ENCODE measurements at places on chromosomes 6 and 20. TPM values are rescaled to one million over a fixed set of nuclear protein-coding genes. Genes with fewer than 3 reads are reported as not detected.

The HDGFL1 gene
- total RNA-seq: not detected

GRCh38 chr6:21596949-21597682 lies 3.6 kb downstream of the SOX4 start:
- DNase-seq: no peak
- H3K27me3 ChIP-seq: peaks cover 45% of the 10 kb centered on the region
- H3K36me3 ChIP-seq: no peaks in the 10 kb centered on the region
- H3K4me3 ChIP-seq: peak overlapping the region; percentile 74

The CDS2 gene
- 63.5 TPM for total RNA-seq

GRCh38 chr6:109527989-109528388 lies 45.0 kb upstream of the ZBTB24 start:
- H3K4me1 ChIP-seq: no peaks in the 10 kb centered on the region
- H3K4me3 ChIP-seq: no peak overlapping the region
- H3K27me3 ChIP-seq: no peaks in the 10 kb centered on the region
- peaks cover 8% of the 10 kb centered on the region for H3K36me3 ChIP-seq
- DNase-seq: no peak

DNA sequence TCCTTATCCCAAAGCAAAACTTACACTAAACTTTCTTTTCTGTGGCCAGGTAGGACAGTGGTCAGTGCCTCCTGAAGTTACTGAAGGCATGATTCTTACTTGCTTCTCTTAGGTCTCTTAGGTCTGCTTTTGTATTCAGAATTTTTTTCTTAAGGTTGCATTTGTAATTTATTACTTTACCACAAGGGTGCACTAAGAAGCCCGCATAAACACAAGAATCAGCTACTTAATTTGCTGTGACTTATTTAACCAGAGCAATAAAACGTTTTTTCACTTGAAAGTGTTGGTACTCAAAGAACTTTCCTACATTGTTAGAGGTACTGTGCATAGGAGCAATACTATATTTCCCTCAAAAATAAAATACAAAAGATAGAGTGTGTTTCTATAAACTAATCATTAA lies 75.4 kb upstream of the LAMA2 start:
- no peaks in the 10 kb centered on the region for H3K36me3 ChIP-seq
- H3K27ac ChIP-seq: no peak overlapping the region
- H3K27me3 ChIP-seq: no peaks in the 10 kb centered on the region
- H3K4me1 ChIP-seq: no peaks in the 10 kb centered on the region

DNA sequence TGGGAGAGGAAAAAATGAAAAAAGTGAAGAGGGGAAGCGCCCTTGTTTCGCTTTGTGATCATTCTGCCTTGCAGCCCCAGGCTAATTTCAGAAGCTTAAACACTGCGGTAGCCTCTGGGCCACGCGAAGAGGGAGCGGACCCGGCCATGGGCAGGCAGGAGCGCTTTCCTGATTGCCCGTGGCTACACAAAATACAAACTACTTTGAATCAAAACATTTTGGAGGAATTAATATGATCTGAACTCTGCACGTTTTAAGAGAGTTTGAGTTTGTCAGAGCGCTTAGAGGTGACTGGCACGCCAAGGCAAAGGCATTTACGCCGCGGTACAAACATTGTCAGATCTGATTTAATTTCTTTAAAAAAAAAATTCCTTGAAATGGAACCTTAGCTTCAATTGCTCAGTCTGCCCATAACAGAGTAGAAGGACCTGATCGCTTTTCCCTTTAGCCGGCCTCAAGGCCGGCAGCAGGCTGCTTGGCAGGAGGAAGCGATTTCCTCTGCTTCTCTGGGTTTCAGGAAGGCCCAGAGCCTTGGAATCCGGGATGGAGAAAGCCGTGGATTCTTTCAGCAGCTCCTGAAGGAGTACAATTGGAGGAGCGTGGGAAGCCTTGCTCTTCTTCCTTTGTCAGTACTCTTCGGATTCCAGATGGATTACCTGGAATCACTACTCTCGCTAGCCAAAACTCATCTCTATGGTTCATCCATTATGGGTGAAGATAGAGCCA lies 9.7 kb downstream of the TFAP2D start:
- H3K27me3 ChIP-seq: peaks cover 51% of the 10 kb centered on the region
- DNase-seq: no peak
- H3K27ac ChIP-seq: no peak overlapping the region
- no peak overlapping the region for H3K4me3 ChIP-seq
- H3K4me1 ChIP-seq: peaks cover 6% of the 10 kb centered on the region

- peak; percentile 71 for DNase-seq
- H3K27ac ChIP-seq: peak overlapping the region; percentile 45
- no peaks in the 10 kb centered on the region for H3K36me3 ChIP-seq
- H3K4me1 ChIP-seq: peaks cover 23% of the 10 kb centered on the region
- no peaks in the 10 kb centered on the region for H3K27me3 ChIP-seq
Measured at GRCh38 chr6:37155394-37156312, 14.3 kb upstream of the PIM1 start.

The LGSN gene
- 0.09 TPM for total RNA-seq

The BACH2 gene
- total RNA-seq: 21.5 TPM

The BEND6 gene
- total RNA-seq: not detected

The HLA-F gene
- 444 TPM for total RNA-seq

- no peak overlapping the region for H3K27ac ChIP-seq
- H3K27me3 ChIP-seq: no peaks in the 10 kb centered on the region
- H3K36me3 ChIP-seq: no peaks in the 10 kb centered on the region
- no peak for DNase-seq
- H3K4me3 ChIP-seq: no peak overlapping the region
- H3K4me1 ChIP-seq: no peaks in the 10 kb centered on the region
Measured at GRCh38 chr6:49097116-49097515, 365.9 kb downstream of the MMUT start.

The BPIFA1 gene
- total RNA-seq: not detected

- DNase-seq: no peak
- peaks cover 12% of the 10 kb centered on the region for H3K36me3 ChIP-seq
- H3K4me1 ChIP-seq: peaks cover 22% of the 10 kb centered on the region
- peak overlapping the region; percentile 56 for H3K27ac ChIP-seq
- H3K4me3 ChIP-seq: peak overlapping the region; percentile 74
Measured at GRCh38 chr6:10413262-10413849, 1.5 kb downstream of the TFAP2A start.

DNA sequence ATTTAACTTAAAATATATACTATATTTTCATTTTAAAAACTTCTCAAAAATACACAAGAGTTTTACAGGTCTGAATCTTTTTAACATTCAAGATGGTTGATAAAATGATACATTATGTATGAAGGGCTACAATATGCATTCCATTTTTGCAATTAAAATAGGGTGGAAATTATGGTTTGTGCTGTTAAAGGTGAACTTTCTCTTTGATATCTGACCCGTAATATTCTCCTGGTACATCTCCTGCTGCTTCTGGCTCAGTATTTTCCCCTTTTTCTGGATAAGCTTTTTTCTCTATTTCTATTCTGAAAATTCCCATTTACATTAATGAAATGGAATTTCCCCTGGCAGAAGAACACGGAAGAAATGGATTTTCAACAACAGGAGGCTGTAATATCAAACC lies 27.4 kb upstream of the LCA5 start:
- no peak overlapping the region for H3K27ac ChIP-seq
- no peaks in the 10 kb centered on the region for H3K36me3 ChIP-seq
- no peak for DNase-seq
- no peaks in the 10 kb centered on the region for H3K4me1 ChIP-seq
- no peak overlapping the region for H3K4me3 ChIP-seq

The HLA-DOB gene
- total RNA-seq: 2.7 TPM

The GMPR gene
- 13.1 TPM for total RNA-seq

DNA sequence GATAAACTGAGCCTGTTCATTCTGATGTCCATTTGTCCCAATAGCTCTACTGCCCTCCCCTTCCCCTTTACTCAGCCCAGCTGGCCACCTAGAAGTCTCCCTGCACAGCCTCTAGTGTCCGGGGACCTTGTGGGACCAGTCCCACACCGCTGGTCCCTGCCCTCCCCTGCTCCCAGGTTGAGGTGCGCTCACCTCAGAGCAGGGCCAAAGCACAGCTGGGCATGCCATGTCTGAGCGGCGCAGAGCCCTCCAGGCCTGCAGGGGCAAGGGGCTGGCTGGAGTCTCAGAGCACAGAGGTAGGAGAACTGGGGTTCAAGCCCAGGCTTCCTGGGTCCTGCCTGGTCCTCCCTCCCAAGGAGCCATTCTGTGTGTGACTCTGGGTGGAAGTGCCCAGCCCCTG lies 24.7 kb upstream of the FANCE start:
- no peaks in the 10 kb centered on the region for H3K4me1 ChIP-seq
- H3K36me3 ChIP-seq: peaks cover 26% of the 10 kb centered on the region
- H3K27ac ChIP-seq: no peak overlapping the region
- H3K27me3 ChIP-seq: no peaks in the 10 kb centered on the region
- no peak for DNase-seq
- no peak overlapping the region for H3K4me3 ChIP-seq

GRCh38 chr6:37684801-37685200 lies 12.9 kb downstream of the MDGA1 start:
- no peak for DNase-seq
- H3K27me3 ChIP-seq: peaks cover 5% of the 10 kb centered on the region
- H3K27ac ChIP-seq: no peak overlapping the region
- H3K36me3 ChIP-seq: no peaks in the 10 kb centered on the region
- H3K4me3 ChIP-seq: no peak overlapping the region
- no peaks in the 10 kb centered on the region for H3K4me1 ChIP-seq

DNA sequence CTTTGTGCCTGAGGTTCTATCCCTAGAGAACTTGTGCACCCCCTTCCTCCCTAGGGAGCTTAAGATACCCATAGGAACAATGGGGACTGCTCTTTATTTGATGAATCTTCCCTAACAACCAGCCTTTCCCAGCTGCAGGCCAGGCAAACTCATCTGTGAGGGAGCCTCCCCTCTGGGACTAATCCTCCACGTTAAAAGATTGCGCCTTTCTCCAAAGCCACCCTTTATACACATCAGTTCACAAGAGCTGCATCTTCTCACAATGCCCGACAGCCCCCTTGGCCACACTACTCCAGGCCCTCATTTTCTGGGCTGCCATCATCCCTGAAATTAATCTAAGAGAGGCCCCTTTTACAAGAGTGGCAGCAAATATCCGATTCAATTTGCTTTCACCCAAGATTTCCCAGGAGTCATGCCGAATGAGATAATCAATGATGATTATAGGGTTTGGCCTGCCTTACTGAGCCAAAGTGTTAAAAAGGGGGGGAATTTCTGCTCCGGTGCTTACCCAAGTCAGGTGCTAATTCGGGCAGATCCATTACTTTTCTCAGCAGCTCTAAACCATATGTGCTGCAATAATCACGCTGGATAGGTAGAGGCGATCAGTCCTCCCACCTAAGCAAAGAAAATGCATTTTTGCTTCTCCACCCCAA lies 336.5 kb downstream of the KIF16B start:
- no peak overlapping the region for H3K27ac ChIP-seq
- H3K4me3 ChIP-seq: no peak overlapping the region
- DNase-seq: no peak
- H3K27me3 ChIP-seq: no peaks in the 10 kb centered on the region
- H3K4me1 ChIP-seq: no peaks in the 10 kb centered on the region

The ZKSCAN4 gene
- 6.1 TPM for total RNA-seq

The ZSCAN16 gene
- 7.5 TPM for total RNA-seq

The MANEA gene
- 23.3 TPM for total RNA-seq

GRCh38 chr20:11195899-11196558 lies 522.2 kb upstream of the JAG1 start:
- H3K4me1 ChIP-seq: no peaks in the 10 kb centered on the region
- no peaks in the 10 kb centered on the region for H3K27me3 ChIP-seq
- H3K36me3 ChIP-seq: no peaks in the 10 kb centered on the region
- no peak overlapping the region for H3K4me3 ChIP-seq
- DNase-seq: no peak
- H3K27ac ChIP-seq: no peak overlapping the region

DNA sequence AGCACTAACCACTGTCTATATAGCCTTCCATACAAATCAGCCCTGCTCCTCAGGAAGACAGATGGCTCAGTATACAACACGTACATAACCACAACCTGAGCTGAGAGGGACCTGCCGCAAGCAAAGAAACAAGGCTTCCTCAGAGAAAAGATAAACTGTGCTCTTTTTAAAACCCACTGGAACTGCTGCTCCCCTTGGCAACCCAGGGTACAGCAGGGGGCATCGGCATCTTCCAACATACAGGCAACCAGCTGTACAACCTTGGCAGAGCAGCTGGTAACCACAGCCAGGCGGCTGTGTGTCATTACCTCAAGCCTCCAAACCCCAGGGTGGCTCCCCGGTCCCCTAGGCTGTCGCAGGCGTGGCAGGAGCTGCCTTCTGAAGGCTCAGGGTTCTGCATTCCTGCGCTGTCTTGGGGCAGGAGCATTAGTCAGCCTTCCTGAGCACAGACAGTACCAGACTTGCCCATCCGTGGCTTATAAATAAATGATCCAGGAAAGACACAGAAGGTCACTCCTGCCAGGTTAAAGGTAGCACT lies 249.5 kb downstream of the ADGRG6 start:
- no peak overlapping the region for H3K4me3 ChIP-seq
- H3K36me3 ChIP-seq: no peaks in the 10 kb centered on the region
- H3K4me1 ChIP-seq: peaks cover 24% of the 10 kb centered on the region
- H3K27ac ChIP-seq: no peak overlapping the region
- DNase-seq: peak; percentile 62
- H3K27me3 ChIP-seq: peaks cover 22% of the 10 kb centered on the region

The FAM83D gene
- 23.1 TPM for total RNA-seq

The NRN1 gene
- total RNA-seq: 1.7 TPM

GRCh38 chr20:25052255-25053194 lies 5.4 kb downstream of the ACSS1 start:
- peaks cover 54% of the 10 kb centered on the region for H3K4me1 ChIP-seq
- no peak overlapping the region for H3K27ac ChIP-seq
- no peak overlapping the region for H3K4me3 ChIP-seq
- H3K36me3 ChIP-seq: peaks cover 9% of the 10 kb centered on the region
- no peaks in the 10 kb centered on the region for H3K27me3 ChIP-seq

DNA sequence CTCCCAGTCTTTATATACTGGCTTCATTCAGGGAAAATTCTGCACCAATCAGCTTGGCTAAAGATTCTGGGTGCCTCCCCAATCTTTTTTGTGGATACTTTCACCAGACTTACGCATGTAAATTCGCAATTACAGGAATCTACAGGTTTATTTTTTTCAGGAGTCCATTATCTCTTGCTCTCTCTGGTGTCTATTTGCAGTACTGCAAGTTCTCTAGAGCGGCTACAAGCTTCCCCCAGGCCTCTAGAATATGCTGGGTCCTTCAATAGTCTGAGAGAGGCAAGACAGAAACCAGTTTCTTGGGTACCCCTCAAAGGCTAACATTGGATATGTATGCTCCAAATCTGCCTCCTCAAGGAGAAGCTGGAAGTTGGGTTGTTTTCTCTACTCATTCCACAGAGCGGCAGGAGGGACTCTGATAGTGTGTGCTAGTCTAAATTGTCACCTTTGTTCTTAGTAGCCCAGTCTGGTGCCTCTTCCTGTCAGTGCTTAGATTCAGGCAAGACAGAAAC lies 58.5 kb downstream of the SUN5 start:
- H3K27ac ChIP-seq: peak overlapping the region; percentile 76
- H3K4me3 ChIP-seq: no peak overlapping the region
- no peak for DNase-seq
- H3K27me3 ChIP-seq: peaks cover 2% of the 10 kb centered on the region
- peaks cover 15% of the 10 kb centered on the region for H3K4me1 ChIP-seq

All from activated CD8-positive, alpha-beta memory T cell treated with anti-CD3 and anti-CD28 coated beads, Interleukin-2, amount 10 ng/mL, durations not matched to agents 7 days and 5 days (primary cell).